Common myeloid progenitor, CD34-positive (primary cell): ENCODE measurements at places on chromosomes 3 and 15.
A peak's percentile ranks its signal among the peaks of the same experiment; 100 is the strongest.

GRCh38 chr3:113258361-113258760 lies 47.0 kb downstream of the BOC start:
- DNase-seq: no peak

- DNase-seq: no peak
Observed at GRCh38 chr3:27633224-27633545, 88.9 kb downstream of the EOMES start.

GRCh38 chr3:124413989-124414598 lies 316.2 kb upstream of the UMPS start:
- DNase-seq: no peak

- DNase-seq: no peak
Observed at GRCh38 chr3:157369727-157370421, 66.8 kb upstream of the PTX3 start.

DNA sequence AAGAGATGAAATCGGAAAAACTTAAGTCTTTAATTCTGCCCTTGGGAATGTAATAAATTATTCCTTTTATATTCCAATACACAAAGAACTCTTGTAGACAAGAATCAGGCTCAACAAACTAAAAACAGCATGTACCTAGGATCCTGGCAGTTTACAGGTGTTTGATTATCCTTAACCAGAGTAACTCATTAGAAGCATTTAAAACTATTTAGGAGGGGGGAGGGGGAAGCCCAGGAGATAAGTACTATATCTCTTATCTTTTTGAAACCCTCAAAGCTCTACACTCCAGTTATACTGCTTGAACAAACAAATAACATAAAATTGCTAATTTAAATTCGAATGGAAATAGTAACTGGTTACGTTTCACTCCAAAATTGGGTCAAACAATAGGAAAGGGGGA lies 1.9 kb downstream of the CNBP start:
- DNase-seq: no peak

- DNase-seq: peak; percentile 83
Observed at GRCh38 chr3:32240159-32240545, 1.7 kb downstream of the CMTM8 start.

DNA sequence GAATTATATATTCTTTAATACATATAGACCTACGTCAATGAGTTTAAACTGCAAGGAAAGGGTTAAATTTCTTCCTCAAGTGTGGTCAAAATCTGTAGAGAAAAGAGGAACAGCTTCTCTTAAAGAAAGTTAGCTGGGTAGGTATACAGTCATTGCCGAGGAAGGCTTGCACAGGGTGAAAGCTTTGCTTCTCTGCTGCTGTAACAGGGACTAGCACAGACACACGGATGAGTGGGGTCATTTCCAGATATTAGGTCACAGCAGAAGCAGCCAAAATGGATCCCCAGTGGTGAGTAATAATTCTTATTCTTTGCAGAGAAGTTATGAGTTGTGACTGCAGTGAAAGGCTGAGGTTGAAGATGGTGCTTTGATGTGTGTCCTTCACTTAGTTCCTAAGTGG lies at the start of gene CD86:
CD86 (plus strand) TSS at position 148 of the 400 bp plus-strand sequence; CDS start at position 276, 128 bp downstream.
- DNase-seq: peak; percentile 81

DNA sequence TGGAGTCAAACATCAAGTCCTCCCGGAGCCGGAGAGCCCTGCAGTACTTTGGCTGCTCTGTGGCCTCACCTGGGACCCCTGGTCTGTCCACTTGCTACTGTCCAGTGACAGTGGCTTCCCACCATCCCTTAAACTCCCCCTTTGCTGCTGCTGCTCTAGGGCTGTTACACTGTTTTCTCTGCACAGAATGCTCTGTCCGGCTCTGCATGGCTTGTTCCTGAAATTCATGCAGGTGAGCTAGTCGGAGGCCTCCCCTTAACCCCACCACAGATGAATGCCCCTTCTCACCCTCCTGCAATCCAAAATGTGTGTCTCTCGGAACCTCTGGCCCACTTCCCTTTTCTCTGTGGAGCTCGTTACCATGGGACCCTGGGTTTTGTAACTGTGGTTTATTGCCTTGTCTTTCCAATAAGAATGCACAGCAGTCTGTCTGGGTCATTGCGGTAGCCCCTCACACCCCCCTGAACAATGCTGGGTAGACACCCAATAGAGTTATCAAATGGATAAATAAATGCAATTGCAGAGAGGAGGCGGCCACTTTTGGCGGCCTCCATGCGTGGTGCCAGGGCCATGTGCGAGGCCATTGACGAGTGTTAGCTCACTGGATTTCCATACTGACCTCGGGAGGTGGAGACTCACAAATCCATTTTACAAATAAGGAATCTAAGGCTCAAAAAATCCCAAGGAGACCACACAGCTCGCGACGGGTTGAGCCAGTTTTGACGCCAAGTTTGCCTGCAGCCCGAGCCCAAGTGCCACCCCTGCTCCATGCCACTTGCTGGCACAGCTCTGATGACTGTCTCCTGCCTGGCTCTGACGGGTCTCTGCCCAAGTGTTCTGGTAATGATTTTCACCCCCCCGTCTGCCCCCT lies 48.5 kb downstream of the RGMA start:
- DNase-seq: peak; percentile 96

GRCh38 chr3:39849992-39850715 lies 40.7 kb downstream of the MYRIP start:
- peak; percentile 65 for DNase-seq

GRCh38 chr15:51931638-51932037 lies 39.9 kb downstream of the LEO1 start:
- DNase-seq: no peak

GRCh38 chr15:81015621-81016488 lies 15.1 kb downstream of the TLNRD1 start:
- no peak for DNase-seq

DNA sequence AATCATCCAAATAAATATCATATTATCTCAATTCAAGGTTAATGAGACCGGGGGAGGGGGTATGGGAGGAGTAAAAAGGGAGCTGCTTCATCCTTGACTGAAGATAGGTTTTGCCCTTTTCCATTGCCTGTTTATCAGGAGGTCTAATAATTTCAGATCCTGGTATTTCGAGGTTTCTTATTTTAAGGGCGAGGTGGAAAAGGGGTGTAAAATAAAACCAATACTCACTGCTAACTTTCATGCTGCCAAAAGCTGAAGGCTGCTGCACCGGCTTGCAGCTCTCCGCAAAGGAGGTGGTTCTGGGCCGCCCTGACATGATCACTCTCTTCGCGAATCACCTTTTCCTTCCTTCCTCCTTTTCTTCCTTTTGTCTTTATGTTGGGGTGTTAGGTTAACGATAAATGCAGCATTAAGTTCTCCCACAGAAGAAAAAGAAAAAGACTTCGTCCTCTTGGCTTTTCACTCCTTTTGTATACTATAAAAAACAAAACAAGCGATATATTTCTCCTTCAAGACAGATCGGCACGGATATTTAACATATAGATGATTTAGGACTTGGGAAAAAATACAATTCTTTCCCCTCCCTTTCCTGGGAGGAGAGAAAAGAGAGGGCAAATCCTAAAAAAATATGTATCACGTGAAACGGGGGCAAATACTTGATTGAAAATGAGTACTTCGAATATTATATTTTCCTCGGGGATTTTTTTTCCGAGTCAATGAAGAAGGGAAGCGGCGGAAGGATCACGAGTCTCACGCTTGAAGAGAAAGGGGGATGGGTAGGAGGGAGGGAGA lies 932 bp downstream of the GSK3B start:
- DNase-seq: peak; percentile 33

DNA sequence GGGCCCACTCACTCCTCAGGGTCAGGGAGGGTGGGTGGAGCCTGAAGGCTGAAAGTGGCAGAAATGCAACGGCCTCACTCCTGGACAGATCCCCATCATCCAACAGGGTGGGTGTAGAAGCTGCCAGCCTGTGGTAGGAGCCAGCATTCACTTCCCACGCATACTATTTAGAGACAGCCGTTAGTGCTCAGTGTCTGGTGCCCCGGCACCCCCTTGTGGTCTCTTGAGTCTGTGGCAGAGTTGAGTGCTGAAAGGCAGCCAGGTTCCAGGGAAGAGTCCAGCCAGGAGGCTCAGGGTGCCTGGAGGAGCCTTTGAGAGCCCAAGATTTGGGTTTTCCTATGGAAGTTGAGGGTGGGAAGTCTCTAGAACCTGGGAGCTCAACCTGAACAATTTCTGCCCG lies 2.1 kb upstream of the GNAT1 start:
- peak; percentile 74 for DNase-seq

DNA sequence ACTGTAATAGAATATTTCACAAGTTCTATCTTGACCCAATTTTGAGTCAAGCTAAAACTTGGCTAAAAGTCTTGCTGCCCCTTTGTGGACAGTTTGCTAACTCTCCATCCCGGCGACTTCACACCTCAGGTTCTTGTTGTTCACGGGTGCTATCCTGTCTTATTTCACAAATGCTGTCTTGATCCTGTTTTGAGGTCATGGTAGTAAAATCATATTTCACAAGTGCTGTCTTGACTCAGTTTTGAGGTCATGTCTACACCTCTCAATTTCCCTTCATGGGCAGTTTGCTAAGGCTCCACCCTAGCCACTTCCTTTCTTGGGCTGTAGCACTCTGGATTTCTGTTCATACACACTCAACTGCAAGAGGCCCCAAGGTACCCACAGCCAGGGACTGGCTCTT lies 45.0 kb upstream of the GK5 start:
- no peak for DNase-seq

DNA sequence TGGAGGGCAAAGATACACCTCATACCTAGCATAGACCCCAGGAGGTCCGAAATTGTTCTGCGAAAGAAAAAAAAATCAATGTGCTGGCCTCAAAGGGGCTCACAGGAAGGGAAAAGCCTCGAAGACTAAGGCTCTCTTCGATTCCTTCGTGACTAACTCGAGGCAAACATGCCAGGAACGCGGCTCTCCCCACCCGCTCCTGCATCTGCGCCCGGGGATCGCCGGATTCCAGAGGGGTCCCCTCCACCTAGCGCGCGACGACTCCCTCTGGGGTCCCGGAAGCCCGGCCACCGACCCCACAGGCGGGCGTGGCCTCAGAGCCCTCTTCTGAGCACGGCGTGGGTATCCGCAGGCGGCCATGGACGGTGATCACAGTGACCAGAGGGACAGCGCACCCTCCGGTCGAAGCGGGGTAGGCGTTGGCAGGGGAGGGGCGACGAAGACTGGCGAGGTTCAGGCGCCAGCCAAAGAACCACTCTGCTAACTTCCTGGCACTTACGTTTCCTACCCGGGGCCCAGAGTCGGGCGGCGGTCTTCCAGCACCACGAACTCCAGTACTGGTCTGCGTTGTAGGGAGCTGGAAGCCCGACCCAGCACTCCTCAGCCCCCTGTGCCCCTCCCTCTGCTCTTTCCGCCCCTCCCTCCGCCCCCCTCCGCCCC lies 515 bp upstream of the EIF3J start:
- no peak for DNase-seq

- DNase-seq: no peak
Observed at GRCh38 chr3:149673393-149673792, 15.6 kb upstream of the WWTR1 start.

DNA sequence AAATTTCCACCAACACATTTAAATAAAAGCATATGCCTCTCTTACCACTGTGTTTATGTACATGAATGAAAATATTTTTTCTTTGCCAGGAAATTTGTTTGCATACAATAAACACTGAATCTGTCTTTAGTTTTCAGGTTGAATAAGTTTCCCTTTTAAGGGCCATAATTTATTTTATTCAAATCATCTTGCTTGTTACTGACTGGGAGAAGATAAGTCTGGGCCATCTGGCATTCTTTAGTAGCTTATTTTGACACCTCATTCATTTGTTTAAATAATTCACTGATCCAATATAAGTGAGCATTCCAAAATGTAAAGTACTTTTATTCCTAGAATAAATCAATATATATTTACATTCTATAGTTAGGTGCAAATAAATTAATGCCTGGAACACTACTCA lies 1001.3 kb downstream of the PLOD2 start:
- DNase-seq: no peak

DNA sequence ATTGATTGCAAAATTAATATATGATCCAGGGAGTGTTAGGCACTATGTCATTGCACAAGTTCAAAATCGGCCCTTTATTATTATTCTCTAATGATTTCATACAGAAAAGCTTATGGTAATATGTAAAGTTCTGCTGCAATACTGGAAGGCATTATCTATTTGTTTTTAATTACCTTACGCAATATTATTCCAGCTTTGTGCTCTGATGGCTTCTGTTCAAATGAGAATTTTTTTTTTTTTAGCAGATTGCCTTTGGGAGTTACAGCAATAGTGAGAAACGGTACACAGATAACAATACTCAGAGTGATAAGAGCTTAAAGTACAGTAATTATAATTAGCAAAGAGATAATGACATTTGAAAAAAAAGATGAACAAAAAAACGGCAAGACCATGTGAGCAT lies 602.2 kb upstream of the ALCAM start:
- no peak for DNase-seq

GRCh38 chr3:195895078-195895860 lies 13.1 kb downstream of the TNK2 start:
- peak; percentile 82 for DNase-seq

GRCh38 chr3:69338911-69339310 lies 47.0 kb downstream of the FRMD4B start:
- peak; percentile 53 for DNase-seq

DNA sequence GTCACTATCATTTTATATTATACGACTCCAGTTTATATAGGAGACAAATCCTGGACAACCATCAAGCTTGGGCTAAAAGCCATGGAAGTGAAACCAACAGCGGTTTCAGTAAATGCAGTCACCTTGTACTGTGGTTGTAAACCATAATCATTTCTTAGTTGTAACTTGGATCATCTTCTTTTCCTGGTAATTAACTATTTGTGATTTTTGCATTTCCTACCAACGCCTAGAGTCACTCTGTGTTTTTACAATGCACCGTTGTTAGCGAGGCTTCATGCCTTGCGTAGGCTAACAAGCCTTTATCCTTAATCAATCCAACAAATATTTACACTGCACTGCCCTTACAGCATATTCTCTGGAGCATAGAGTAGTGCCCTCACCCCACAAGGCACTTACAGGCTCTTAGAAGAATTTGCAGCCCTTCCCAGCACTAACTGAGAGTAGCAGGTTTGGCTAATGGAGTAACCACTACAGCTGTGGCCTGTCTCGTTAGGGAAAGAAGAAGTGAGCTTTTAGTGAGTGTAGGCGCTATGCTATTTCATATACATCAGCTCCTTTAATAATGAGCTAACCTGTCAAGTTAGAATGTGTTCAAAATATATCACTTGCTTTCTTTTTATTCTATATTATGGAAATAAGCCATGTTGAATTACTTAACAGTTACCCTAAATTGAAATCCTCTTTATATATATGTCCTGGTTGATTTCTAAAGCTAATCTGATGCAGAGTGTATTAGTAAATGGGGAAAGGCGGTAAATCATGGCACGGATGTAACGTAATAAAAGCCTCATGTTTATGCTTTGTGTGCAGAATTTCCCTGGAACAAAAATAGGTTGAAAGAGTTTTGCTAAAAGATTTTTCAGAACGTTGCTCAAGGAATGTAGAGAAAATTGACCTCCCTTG lies 62.8 kb downstream of the ABHD2 start:
- DNase-seq: peak; percentile 53

DNA sequence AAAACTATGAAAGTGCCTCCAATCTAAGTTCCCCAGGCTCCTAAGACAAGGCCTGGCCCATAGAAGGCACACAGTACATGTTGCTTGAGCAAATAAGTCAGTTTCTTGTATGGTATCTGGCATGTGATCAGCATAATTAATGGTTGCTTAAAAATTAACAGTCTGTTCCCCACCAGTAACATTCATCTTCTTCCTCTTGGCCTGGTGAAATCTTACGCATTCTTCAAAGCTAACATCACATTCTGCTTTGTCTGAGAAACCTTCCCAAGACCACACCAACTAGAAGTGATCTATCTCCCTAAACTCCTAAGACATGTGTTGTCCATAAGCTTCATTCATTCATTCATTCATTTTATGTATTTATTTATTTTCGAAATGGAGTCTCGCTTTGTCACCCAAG lies 48.1 kb downstream of the LIPC start:
- no peak for DNase-seq

- no peak for DNase-seq
Observed at GRCh38 chr3:128079823-128080222, 27.6 kb downstream of the SEC61A1 start.
